Activated CD4-positive, alpha-beta T cell treated with anti-CD3 and anti-CD28 coated beads for 24 hours (primary cell): ENCODE measurements at places on chromosomes 16 and 17.
A peak's percentile ranks its signal among the peaks of the same experiment; 100 is the strongest.

- no peak for DNase-seq
Measured at GRCh38 chr16:8963010-8963820, 491 bp downstream of the USP7 start.

DNA sequence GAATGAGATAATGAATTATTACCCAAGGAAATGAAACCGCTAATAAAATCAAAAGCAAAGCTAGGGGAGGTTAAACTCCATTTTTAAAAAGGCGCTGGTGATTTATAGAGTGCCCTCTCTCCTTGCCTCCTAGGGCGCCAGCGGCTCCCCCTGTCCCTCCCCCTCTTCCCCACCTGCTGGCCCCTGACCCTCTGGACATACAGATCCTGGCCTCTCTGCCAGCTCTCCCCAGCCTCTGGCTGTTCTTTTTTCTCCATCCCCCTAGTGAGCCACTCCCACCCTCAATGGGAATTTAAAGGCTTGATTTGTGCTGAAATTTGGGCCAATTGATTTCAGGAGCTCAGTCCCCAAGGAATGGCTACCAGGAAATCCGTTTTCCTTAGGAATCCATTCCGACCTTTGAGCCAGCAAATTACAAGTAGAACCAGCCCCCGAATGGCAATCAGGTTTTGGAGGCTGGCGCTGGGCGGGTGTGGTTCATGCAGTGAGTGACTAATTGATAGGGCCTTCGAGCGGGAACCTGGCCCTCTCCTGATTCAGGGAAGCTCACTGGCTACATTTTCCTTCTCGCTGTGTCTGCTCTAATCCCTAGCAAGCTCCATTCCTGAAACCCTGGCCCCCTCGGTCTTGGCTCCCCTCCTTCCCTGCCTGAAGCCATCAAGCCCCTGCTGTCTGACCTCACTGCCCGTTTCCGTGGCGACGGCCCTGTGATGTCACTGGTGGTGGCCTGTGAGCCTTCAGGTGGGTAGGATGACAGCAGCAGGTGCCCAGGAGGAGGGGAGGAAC, 141.9 kb upstream of the SDK2 start:
- DNase-seq = no peak

GRCh38 chr17:10120109-10120485, 78.3 kb downstream of the GAS7 start:
- DNase-seq = no peak

DNA sequence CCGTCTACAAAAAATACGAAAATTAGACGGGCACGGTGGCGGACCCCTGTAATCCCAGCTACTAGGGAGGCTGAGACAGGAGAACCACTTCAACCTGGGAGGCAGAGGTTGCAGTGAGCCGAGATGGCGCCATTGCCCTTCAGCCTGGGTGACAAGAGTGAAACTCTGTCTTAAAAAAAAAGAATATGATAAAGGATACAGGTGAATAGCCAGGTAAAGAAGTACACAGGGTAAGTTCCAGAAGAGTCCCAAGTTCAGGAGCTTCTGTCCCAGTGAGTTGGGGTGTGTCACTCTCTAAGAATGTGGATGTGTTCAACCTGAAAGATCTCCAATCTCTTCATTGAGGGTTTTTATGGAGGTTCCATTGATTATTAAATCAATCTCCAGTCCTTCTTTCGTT, 6.8 kb downstream of the TMC5 start:
- DNase-seq = no peak

DNA sequence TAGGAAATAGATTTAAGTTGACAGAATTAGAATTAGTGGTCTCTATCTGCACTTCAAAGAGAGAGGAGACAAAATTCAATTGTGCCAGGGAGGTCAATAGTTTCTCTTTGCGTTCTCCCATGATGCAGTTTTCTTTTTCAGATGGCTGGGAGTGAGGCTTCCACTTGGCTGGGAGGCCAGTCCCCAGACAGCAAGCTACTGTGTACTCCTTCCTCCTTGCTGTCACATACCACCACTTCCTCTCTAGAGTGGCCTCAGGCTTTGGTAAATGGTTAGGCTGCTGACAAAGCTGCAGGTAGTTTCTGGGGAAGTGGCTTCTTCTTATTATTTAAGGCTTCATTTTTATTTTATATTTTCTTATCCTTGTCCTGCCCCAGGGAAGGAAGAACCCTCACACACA, 106.2 kb upstream of the HS3ST4 start:
- DNase-seq = no peak

DNA sequence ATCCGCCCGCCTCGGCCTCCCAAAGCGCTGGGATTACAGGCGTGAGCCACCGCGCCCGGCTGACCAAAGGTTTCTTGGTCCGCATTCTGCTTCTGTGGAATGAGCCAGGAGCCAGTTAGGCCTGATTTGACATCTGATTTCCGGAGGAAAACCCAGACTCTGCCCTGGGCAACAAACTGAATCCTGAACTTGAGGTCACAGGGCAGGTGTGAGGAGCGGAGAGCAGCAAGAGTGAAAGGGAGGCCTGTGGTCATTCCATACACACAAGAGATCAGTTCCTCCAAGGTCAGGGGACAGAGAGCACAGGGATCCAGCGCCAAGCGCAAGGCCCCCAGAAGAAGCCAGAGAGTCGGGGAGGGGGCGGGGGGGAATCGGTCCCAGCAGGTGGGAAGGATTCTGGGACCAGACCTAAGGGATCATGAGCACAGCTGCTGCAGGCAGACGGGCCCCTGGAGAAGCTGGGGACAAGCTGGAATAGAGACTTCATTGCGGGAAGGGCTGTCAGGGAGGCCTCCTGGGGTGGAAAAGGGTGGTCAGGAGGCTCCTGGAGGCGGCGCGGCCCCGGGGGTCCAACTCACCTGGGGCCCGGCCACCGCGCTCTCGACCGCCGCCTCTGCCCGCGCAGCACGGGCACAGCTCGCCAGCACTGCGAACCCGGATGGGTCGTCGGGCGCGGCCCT, 436 bp downstream of the SHPK start:
- no peak for DNase-seq

- no peak for DNase-seq
Measured at GRCh38 chr16:88549671-88550245, 20.4 kb upstream of the ZC3H18 start.

DNA sequence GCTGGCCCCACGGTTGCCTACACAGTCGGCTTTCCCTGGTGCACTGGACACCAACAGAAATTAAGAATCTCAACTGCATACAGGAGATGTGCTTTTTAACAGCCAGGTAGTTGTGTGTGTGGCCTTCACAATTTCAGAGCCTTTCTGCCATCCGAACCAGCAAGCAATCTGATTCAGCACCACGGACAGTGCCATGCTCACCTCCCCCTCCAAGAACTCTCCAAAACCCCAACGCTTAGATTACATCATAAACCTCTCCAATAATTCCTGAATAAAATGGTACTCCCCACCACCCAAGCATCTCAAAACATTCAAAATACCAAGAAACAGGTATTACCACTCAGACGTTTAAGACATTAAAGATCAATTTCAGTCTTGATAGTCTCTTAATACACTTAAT, 31.8 kb downstream of the USP7 start:
- DNase-seq = peak; percentile 23

GRCh38 chr17:66340720-66341119, 38.3 kb downstream of the PRKCA start:
- no peak for DNase-seq

DNA sequence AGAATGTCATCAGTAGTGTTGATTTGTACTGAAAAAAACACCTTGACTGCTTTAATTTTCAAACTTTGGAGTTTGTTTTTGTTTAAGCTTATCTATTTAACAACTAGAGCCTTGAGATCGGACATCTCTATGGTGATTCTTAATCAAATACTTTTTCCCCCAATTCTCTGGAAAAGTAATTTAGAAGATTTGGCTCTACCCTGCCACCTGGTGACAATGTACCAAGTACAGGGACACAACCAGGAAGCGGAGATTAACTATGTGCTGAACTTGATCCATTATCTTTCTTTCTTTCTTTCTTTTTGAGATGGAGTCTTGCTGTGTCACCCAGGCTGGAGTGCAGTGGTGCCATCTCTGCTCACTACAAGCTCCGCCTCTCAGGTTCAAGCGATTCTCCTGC, 30.8 kb downstream of the USP43 start:
- no peak for DNase-seq

GRCh38 chr17:7497228-7497627, 13.1 kb downstream of the POLR2A start:
- DNase-seq = no peak

DNA sequence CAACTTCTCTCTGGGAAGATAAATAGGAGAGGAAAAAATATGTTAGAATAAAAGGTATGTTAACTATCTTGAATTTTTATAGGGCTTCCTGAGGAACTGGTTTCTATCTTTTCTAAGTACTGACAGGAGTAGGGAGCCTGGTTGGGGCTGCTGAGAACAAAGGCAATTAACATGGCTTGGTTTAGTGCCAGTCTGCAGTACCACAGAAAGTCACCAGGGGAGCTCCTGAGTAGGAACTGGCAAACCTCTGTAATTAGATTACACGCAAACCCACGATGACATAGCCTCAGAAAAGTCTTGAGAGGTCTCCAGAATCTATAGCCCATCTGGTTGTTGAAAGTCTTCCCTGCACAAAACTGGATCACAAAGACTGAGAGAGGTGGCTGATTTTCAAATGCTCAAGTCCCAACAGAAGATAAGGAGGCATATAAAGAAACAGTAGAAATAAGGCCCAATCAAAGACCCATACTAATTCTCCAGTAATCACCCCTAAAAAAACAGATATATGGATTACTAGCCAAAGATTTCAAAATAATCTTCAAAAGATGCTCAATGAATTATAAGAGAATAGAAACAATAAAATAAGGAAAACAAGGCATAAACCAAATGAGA, 11.7 kb upstream of the CNTNAP4 start:
- no peak for DNase-seq

DNA sequence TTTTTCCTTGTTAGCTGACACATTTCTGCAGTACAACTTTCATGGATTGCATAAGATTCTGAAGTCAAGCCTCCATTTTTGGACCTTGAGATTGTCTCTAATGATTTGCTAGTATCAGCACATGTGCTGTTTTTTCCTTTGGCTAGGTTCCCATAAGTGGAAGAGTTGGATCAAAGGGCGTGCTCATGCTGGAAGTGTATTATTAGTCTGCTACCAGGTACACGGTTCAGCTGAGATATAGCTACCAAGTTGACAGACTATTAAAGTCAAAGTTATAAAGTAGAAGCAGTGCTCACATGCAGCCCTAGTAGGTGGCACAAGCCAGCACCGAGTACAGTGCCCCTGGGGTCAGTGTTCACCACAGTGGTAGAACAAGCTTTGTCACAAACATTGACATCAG, 3.2 kb downstream of the FAHD1 start:
- no peak for DNase-seq

- DNase-seq = no peak
Measured at GRCh38 chr16:81517629-81518438, 73.2 kb downstream of the CMIP start.

DNA sequence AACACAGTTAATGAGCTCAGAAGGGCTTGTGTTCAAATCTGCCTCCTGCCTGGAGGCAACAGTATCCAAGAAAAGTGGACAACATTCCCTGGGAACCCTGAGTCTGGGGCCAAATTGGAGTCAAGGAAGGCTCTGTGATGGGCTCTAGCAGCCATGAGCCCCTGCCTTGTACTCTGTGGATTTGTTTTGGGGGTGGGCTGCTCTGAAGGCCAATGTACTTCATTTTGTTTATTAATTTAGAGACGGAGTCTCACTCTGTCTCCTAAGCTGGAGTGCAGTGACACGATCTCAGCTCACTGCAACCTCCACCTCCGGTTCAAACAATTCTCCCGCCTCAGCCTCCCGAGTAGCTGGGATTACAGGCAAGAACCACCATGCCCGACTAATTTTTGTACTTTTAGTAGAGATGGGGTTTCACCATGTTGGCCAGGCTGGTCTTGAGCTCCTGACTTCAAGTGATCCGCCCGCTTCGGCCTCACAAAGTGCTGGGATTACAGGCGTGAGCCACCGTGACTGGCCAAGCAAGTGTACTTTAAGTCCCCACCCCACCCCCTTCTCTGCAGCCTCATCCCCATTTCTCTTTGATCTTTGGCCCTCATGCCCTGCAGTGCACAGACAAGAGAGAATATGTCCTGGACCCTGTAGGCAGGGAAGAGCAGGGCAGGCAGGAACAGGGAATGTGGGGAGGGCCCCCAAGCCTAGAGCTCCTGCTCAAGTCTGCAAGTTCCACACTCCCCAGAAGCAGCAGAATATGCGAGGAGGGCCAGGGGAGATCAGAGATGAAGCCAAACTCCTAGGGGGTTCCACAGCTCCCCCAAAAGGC, 2.7 kb upstream of the GIP start:
- no peak for DNase-seq

DNA sequence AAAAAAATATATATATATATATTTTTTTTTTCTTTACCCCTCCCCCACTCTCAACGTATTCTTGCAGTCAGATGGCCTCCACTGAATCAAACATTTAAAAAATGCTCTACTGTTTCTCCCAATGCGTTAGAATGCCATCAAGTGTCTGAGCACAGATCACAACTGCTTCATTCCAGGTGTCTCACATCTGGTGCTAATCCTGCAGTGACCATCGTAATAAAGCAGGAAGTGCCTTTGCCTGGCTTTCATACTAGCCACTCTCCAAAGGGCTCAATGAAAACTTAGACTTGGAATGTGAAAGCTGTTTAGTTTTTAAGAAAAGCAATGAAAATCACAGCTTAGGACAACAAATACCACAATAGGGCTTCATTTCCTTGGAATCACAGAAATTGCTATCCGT, 37.2 kb downstream of the SKAP1 start:
- no peak for DNase-seq

GRCh38 chr17:44024271-44024663, 9.5 kb upstream of the TMEM101 start:
- no peak for DNase-seq

DNA sequence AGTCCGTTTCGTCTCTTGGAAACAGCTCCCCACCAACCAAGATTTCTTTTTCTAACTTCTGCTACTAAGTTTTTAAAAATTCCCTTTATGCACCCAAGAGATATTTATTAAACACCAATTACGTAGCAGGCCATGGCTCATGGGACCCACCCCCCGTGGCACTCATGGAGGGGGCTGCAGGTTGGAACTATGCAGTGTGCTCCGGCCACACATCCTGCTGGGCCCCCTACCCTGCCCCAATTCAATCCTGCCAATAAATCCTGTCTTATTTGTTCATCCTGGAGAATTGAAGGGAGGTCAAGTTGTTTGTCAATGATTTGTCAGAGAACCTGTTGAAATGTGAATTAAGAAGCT, 48.2 kb downstream of the IL21R start:
- no peak for DNase-seq

GRCh38 chr17:47989700-47990099, 18.8 kb downstream of the CDK5RAP3 start:
- no peak for DNase-seq

DNA sequence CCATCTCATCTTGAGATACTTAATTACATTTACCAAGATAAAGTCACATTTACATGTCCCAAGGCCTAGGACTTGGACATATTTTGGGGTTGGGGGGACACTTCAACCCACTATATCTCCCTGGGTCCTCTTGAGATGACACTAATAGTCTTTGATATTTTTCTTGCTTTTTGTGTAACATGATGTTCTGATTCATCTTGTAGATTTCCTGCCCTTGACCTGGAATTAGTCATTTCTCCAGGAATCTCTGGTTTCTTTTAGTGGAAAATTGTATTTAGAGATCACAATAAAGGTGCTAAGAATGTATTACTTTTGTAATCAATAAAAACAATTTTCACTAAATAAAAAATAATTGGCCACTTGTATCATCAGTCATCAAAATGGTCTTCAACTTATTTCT, 157.3 kb downstream of the VPS53 start:
- no peak for DNase-seq
